ENCODE measurements at places on chromosomes 5 and 9.

DNA sequence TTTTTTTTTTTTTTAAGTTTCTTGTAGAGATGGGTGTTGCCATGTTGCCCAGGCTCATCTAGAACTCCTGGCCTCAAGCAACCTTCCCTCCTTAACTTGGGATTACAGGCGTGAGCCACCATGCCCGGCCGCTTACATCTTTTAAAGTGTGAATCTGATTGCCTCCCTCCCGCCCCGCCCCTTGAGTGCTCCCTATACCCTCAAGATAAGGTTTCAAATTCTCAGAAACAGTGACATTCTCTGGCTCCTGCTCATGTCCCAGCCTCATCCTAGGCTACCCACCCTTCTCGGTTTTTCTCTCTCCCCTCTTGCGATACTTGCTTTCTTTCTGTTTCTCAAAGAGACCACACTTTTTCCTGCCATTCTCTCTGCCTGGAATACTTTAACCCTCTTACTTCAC, 12.4 kb downstream of the MORN5 start:
- no peak for DNase-seq

DNA sequence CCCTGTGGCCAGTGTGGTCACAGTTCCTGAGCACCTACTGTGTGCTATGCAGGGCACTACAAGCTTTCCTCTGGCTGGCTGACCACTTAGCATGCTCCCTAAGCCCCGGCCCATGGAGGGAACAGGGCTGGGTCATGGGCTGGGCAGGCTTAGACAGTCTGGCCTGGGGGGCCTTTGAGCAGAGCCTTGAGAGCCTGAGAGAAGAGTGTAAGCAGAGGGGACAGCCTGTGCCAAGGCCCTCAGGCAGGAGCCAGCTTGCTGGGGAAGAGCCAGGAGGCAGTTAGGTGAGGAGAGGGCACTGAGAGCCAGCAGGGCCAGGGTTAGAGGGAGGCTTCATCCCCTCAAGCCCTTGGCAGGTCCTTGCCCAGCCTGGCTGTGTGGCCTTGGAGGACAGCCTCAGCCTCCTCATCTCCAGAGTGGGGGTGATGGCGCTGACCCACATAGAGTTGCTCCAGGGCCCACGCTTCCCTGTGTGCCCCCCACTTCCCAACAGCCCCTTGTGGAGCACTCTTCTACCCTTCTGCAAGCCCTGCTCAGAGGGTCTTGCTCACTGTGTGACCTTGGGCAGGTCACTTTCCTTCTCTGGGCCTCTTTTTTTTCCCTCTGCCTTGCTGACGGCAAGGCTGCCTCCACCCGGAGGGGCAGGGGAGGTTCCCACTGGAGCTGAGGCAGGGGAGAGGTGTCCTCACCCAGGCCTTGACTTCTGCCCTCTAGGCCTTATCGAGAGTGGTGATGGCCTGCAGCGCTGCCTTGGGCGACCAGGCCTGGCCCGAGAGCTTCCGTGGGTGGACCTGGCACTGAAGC, 107.1 kb downstream of the PHF2 start:
- no peak for DNase-seq

DNA sequence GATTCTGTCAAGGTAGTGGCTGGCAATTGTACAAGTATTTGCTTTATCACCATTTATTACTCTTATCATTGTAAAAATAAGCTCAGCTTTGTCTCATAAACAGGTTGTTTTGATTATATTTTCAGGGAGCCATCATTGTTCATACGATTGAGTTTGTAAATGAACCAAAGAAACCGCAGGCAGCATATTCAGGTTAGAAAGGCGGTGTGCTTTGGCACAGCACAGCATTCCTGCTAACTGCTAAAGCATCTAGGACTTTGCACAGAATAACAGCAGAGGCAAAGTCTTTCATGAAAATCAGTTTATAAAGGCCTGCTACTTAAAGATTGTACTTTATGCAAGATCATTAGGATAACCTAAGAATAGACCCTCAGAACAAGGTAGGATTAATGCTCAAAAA, 281.5 kb upstream of the SLC24A2 start:
- DNase-seq, result no peak

DNA sequence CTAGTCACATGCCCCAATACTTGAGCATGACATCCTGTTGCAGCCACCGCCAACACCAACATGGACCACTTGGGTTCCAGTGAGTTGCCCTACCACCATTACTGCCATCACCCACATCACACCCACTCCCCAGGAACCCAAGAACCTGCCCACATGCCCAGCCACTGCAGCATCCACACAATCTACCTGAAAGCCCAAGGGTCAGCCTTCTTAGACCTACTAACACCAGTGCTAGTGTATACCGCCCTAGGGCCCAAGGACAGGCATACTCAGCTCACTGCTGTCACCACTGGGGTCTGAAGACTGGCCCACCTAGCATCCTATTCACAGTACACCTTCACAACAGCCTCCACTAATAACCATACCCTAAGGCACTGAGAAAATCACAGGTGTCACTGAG, 82.0 kb downstream of the SYK start:
- DNase-seq, result no peak

DNA sequence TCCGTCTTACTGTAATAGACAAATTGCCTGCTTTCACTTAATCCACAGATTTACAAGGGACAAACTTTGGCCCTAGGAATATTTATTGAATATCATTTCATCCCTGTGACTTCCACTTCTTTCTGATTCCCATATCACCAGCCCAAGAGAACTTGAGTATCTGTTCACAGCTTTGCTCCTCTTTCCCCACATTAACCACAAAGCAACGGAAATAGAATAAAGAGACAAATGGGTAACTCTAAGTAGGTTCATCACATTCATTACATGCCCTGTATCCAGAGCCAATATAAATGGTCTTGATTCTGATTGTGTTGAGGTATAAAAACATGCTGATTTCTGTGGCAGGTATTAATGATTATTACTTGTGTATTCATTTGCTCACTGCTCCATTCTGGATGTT, 41.9 kb downstream of the TMEM252 start:
- DNase-seq, result no peak

GRCh38 chr9:84839541-84839940, 170.0 kb downstream of the NTRK2 start:
- no peak for DNase-seq

DNA sequence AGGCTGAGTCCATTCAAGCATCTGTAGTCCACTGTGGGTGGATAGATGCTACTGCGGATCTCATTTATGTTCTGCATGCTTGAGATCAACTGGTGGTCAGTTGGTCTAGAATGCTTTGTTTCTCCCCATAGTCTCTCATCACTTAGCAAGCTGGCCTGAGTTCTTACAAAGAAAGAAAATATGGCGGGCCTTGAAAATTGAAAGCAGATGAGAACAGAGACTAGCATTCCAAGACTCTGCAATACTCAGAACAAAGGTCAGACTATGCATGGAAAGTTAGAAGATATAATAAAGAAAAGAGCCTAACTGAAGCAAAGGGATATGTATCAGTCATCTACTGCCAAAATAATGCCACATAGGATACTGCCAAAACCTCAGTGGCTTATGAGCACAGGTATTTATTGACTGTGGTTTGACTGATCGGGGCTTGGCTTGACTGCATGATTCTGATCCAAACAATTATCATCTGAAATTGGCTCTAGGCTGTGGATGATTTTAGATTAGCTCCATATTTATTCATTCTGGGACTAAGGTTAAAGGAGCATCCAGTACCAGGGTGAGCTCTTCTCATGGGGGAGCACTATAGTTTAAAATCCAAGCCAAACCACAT, 258.9 kb downstream of the TAF11L14 start:
- DNase-seq, result no peak

- no peak for DNase-seq
Observed at GRCh38 chr9:136303066-136303824, 649 bp downstream of the CCDC187 start.

DNA sequence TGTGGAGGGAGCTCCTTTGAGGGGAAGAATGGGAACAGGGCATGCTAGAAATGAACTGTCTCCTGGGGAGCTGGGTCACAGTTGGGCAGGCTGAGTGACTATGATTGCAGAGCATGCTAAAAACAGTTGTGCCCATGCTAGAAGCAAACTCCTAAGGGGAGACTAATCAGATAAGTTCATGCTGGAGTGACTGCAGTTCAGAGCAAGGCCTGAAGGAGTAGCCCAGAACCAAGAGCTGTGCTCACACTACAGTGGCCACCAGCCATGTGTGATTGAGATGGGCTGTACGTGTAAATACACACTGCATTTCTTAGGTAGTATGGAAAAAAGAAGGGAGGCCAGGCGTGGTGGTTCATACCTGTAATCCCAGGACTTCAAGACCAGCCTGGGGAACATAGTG, 10.3 kb upstream of the AK1 start:
- no peak for DNase-seq

DNA sequence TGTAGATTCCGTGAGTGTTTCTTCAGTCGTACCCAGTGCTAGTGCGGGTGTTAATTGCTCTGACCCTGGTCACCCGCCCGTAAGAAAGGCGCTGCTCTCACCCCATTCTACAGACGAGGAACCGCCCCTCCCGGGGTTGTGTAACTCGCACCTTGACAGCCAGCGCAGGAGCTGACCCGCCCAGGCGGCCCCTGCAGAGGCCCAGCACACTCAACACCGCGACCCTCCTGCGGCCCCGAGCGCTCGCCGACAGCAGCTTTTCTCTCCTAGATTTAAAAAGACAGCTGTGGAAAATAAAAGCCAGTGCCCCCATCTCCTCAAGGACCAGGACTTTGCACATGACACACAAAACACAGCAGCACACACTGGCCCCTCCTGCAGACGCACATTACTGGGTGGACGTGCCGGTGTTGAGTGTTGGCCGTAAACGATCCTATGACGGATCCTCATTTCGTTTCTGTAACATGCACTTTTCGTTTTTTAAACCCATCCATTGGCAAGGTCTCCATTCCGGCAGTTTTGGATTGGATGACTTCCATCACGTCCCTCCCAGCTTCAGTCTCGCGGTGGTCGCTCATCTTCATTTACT, 22.9 kb downstream of the OR2V2 start:
- no peak for DNase-seq

DNA sequence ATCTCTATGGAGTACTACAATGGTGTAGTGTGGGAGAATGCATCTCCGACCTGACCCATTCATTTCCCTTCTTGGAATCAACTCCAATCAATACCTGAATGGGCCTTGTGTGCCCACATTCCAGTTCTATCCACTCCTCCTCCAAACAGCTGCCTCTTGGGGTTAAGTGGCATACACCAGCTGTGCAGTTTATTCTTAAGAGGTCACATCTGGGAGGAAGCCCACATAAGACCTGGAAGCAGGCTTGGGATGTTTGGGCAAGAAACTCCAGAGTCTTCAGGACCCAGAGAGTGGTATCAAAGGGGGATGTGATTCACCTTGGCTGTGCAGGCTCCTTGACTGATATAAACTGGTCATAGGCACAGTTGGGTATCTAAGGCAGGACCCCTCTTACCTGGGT, 46.0 kb downstream of the ACTBL2 start:
- DNase-seq, result no peak

DNA sequence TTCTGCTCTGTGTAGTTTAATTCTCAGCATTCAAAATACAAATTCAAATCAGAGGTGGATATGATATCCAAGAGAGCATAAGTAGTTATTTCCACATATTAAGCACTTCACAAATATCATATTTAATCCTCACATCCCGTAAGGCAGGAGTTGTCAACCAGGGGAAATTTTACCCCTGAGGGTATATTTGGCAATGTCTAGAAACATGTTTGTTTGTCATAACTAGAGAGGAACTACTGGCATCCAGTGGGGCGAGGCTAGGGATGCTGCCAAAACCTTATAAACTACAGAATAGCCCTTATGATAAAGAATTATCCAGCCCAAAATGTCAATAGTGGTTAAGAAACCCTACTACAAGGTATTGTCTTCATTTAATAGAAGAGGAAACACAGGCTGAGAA, 619.4 kb downstream of the SLCO4C1 start:
- DNase-seq, result no peak

- DNase-seq, result no peak
Observed at GRCh38 chr9:114039484-114039883, 38.6 kb downstream of the AMBP start.

- DNase-seq, result no peak
Observed at GRCh38 chr5:172185096-172185461, 2.9 kb downstream of the STK10 start.

- no peak for DNase-seq
Observed at GRCh38 chr9:88880199-88880598, 111.1 kb upstream of the S1PR3 start.

DNA sequence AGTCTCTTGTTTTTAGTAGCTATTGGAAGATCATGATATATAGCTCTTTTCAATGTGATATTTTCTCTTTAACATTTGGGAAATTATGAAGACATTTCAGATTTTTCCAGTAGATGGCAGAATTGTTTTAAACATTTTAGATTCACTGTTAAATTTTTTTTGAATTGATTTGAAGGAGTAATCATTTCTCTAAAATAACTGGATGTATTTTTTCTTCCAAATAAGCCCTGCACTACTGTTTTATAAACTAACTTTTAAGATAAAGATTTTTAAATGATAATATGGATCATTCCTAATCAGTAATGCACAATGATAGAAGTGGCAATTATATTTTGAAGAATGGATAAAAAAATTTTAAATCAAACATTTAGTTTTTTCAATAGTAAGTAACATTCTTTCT, 14.2 kb downstream of the NDUFAF2 start:
- no peak for DNase-seq

GRCh38 chr9:113425072-113425471, 14.5 kb downstream of the C9orf43 start:
- DNase-seq, result no peak

DNA sequence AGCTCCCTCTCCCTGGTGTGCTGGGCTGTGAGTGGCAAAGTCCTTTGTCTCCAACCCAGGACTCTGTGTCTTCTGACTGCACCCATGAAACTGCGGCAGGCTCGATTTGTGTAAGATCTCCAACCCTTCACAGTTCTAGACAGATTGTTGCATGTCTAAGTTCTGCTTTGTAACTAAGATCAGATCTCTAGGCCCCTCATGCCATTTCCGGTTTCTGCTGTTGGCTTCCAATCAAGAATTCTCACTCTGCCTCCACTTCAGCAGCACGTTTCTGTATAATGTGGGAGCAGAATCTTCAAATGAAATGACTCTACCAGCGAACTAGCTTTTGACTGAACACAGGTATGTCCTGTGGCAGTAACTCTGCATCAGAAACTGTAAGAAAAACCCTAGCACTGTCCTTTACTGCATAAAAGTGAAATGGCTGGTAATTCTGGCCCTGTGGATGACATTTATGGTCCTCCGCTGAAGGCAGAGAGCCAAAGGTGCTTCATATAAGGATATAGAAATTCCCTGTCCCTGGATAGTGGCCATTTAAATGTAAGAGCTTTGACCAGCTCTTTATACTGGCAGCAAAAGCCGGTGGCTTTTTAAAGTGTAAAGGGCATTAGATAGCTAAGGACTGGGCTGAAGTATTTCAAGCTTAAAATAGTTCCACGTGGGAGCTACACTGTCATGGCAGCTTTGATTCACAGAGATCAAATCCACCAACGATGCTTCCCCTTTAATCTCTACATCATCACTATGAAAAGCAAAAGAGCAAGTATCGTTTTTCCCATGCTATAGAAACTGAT, 319.0 kb upstream of the CDH6 start:
- no peak for DNase-seq

Measured in stimulated activated CD8-positive, alpha-beta memory T cell treated with anti-CD3 and anti-CD28 coated beads, Interleukin-7, amount 100 ng/mL, for 1 hour (primary cell).